Stromal cell of bone marrow (primary cell): ENCODE measurements at places on chromosomes 7 and 10.

DNA sequence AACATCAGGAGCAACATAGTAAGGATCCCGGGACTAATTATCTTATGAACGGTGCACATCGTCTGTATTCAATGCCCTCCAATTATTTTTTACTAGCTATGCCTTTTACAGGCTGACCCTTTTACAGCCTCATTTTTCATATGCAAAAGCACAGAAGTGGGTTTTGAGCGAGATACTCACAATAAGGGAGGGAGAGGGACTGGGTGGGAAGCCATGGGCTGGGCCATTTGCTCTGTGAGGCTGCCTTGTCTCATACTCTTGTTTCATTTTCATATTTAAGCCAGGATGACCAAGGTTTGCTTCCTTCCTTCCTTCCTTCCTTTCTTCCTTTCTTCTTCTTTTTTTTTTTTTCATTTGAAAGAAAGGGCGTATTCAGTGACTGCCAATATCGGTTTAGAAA, 259.3 kb downstream of the TRIL start:
- no peak for DNase-seq

DNA sequence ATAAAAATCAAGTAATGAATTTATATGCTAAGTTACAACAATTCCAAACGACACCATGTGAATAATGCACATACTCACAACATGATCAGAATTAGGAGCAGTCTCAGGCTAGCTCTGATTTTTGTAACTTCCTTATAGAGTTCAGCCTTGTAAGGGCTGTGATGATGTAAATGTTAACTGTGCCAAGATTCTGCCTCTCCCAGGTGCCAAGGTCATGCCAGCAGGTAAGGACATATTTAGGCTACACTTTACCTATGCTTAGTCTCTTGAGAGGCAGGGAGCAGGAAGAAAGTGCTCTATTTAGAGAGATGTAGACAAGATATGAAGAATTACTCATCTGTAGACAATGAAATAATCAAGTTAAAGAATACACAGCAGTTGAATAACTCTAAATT, 53.6 kb upstream of the AGR3 start:
- DNase-seq, result no peak

- no peak for DNase-seq
Measured at GRCh38 chr10:79353000-79353406, 5.7 kb downstream of the PPIF start.

- DNase-seq, result no peak
Measured at GRCh38 chr7:159031750-159032149, 112.9 kb downstream of the VIPR2 start.

GRCh38 chr7:143005632-143006260, 21.2 kb downstream of the OR9A2 start:
- DNase-seq, result no peak

- no peak for DNase-seq
Measured at GRCh38 chr7:130084037-130084875, 13.9 kb downstream of the KLHDC10 start.

DNA sequence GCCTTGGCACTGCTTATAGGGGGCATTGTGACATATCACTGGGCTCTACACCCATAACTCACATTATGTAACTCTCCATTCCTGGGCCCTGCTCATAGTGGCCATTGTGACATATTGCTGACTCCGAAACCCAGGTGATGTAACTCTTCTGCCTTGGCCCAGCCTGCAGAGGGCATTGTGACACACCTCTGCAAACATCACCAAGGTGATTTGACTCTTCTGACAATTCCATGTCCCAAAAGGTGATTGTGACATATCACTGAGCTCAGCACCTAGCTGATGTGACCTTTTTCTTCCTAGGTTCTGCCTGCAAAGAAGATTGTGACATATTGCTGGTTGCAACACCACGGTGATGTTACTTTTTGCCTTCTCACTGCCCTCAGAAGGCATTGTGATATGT, 36.5 kb upstream of the ZNF680 start:
- no peak for DNase-seq
